Effector CD4-positive, alpha-beta T cell (primary cell): ENCODE measurements at places on chromosomes 1 and 21.

GRCh38 chr1:108075055-108075454, 110.1 kb upstream of the VAV3 start:
- DNase-seq: no peak

GRCh38 chr1:20166051-20166450, 19.8 kb upstream of the UBXN10 start:
- DNase-seq: no peak

DNA sequence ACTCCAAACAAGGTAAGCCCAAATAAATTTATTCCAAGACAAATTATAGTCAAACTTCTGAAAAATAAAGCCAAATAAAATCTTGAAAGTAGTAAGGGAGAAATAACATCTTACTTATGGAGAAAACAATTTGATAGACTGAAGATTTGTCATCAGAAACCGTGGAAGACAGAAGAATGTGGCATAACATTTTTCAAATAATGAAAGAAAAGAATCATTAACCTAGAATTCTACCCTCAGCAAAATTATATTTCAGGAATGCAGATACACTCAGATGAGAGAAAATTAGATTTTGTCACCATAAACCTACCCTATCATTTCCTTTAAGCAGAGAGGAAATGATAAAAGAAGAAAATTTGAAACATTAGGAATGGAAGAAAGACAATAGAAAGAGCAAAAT, 27.3 kb upstream of the PADI1 start:
- no peak for DNase-seq

DNA sequence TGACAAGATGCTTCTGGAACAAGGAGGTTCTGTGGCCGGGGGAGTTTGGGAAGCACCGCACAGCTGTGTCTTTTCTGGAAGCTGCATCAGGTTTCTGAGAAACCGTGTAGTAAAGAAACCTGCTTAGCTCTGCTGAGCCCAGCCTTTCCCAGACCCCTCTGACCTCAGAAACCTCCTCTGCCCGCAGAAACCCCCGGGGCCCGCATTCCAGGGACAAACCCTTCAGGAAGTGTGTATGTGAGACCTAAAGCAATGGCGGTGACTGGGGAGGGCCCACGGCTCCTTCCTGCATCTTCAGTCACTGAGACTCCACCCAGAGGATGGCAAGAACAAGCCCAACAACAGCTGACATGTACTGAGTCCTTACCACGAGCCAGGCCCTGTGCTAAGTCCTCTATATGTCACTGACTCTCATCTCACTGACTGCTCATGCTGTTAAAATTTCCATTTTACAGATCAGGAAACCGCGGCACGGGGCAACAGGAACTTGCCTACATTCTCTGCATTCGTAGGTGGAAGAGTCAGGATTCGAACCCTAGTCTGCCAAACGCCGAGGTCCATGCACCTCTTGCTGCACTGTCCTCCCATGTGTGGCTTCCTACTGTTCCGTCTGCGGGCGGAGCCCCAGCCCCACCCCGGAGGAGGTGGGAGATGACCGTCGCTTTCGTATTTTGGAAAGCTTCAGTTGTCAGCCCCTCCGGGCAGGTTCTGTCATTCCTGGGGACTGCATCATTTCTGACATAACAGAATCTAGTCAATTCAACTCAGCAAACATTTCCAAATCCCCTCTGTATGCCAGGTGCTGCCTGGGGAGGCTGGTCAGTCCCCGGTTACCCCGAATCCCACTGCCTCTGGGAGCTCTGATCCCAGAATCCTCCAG, 73.3 kb upstream of the KLHDC7A start:
- DNase-seq: no peak

DNA sequence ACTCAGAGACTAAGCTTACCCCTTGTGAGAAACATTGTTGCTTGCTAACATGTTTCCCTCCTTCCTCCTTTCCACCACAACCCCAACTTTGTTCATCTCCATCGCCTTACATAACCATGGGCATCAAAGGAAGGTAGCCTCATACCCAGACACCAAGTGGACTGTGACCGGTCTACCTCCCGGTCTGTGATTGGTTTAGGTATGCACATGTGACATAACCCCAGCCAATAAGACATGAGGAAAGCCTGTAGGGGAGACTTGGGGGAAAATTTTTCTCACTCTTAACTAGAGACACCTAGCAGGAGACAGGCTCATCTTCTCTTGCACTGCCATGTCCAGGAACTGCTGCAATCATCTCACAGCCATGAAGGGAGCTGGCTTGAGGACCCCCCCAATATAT, 120.7 kb downstream of the CDC7 start:
- DNase-seq: no peak

DNA sequence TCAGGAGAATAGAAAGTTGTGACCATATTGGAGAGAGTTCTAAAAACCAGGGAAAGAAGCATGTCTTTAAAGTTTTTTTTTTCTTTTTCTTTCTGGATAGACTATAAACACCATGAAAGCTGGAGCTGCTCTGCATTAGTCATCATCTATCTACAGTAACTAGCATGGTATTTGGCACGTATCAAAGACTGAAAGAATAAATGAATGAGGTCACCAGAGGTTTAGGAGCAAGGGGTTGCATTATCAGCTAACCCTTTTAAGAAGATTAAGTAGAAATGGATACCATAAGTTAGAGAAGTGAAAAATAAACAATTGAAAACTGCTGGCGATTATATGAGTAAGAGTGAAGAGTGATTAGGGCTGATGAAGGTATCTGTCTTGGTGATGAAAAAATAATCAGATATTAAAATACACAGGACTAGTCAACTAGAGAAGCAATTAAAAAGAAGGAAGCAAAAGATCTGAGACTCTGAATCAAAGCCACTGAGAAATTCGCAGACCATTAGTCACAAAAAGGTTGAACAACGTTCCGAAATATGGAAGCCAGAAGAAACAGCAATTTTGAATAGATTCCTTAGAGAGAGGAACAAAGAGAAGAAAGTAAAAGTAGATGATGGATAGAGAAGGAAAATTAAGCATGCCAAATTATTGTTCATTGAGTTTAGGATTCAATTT, 536.4 kb downstream of the DPYD start:
- no peak for DNase-seq

DNA sequence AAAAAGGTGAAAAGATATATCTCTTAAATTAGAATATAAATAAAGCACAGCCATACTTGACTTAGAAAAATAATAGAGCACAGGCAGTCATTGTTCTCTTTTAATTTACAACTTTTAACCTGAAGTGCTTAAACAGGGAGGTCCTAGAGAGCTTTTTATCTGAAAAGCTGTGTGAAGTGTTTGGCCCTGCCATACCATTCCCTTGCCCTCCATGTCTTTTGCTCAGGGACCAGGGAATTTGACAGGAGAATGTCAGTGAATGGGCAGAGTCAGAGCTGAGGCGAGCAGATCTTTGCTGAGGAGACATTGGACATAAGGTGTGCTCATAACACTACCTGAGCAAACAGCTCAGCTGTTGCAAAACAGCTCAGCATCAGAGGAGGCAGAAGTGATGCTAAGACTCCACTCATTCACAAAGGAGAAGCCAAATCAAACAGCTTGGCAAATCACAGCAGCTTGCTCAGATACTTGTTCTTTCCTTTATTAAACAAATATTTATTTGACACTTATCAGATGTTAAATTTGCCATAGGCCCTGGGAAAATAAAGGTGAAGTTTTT, 14.9 kb upstream of the MGST3 start:
- DNase-seq: no peak

DNA sequence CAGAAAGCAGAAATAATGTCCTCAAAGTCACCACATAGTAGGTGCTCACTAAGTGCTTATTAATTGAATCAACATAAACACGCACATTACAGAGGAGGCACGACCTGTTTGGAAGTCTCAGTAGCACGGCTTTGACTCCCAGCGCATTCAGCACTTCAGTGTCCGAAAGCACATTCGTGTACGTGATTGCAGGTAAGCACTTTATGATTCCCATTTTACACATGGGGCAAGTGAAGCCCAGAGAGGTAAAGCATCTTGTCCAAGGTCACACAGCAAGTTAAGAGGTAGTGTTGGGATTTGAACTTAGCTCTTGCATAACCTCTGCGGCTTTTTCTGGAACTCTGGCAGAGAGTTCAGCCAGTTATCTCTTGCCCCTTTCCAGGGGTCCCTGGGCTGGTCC, 85.2 kb upstream of the WNT4 start:
- DNase-seq: no peak

DNA sequence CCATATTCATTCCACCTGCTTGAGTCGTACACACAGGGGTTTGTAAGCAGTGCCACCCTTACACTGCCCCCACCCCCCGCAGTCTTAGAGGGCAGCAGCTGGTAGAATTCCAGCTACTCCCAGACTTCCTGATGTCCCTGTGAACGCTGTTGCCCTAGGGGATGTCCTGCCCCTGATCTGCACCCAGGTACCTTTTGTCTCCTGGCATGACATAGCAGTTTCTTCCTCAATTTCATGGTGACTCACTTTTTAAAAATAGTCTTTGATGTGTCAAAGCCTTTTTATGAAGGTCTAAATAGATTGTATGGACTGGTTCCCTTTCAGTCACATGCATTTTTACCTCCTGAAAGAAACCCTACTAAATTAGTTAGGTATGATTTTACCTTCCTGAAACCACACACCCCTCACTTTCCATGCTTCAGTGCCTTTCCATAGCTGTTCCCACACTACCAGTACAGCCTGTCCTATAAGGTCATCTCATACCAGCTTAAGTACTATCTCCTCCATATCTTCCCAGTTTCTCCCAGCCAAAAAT, 76.4 kb downstream of the ST3GAL3 start:
- no peak for DNase-seq

DNA sequence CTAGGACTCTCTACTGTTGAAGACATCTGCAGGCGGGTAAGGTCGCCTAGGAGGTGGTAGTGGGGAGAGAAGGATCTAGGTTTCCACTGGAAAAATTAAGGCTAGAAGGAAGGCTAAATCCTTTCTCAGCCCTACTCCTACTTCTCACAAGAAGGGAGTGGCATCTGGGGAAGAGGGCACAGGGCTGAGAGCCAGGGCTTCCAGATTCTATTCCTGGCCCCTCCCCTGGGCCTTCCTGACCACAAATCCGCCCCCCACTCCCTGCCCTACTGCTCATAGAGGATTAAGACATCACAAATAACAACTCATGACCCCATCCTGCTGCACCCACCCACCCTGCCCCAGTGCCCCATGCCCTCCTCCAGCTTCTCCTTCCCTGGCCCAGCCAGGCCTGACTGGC, 2.5 kb downstream of the PHLDA3 start:
- no peak for DNase-seq

- DNase-seq: no peak
These were observed 569 bp upstream of the CAPN2 start for GRCh38 chr1:223711747-223712193.

GRCh38 chr1:183548116-183548515, 42.1 kb downstream of the NCF2 start:
- DNase-seq: no peak

DNA sequence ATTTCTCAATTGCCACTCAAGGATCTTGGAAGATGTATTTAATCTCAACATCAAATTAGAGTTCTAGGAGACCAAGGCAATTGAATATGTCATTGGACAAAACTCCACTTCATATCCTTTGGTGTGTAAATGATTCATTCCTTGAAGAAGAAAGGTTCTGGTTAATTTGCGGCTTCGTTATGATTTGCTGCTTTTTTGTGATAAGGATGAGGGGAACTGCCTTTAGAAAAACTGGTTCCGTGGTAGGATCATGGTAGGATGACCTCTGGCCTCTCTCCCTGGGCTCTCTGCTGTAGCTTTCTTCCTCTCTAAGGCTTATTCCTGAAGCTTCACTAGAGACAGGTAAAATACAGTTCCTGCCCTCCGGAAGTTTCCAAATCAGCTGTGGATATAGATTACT, 51.5 kb upstream of the ERRFI1 start:
- DNase-seq: no peak

DNA sequence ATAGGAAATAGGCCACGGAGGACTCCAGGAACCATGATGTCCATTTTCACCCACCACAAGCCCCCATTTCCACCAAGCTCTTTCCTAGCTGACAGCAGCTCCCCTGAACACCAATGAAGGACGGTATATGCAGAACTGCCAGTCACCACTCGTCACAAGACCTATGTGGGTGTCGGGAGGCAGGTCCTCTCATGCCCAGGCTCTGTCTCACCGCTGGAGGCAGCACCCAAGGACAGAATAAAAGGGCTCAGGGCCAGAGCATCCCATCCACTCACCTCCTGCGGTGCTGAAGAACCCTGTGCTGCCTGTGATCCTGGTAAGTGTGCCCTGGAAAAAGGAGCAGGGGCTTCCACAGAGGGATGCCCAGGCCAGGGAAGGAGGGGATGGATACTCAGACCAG, at the start of gene LCE1F:
LCE1F (plus strand) TSS at position 266 of the 400 bp plus-strand sequence. CDS start 1,232 bp downstream, outside the sequence.
- DNase-seq: no peak

DNA sequence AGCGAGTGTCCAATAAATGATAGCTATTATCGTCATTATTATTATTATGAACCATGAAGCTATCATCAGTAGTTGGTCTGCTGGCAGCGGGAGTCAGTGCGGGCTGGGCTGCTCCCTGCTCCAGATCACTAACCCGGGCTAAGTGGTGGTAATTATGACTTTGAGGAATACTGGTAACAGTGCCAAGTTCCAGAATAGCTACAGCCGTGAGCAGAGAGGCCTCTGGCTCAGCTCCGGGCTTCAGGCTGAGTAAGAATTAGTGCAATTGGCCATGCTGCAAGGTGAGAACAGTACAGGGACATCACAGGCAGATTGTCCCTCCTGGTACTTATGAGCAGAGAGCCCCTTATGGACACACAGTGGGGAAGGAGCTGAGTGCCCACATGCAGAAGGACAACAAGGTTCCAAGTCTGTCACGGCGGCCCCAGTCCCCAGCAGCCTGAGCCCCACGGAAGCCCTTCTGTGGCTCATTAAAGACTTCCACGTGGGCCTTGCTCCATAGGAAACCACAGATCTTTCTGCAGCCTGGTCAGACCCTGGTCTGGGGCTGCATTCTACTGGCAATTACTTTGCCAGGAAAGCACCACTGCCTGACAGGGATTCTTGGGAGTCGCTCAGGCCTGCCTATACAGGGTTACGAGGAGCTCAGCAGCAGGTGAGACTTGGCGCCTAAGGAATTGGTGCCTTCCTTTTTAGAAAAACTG, 235.1 kb downstream of the RRAGC start:
- DNase-seq: no peak
